ENCODE measurements at places on chromosomes 12 and 14.

GRCh38 chr12:38886064-38886463, 19.3 kb downstream of the CPNE8 start:
- no peak for DNase-seq

DNA sequence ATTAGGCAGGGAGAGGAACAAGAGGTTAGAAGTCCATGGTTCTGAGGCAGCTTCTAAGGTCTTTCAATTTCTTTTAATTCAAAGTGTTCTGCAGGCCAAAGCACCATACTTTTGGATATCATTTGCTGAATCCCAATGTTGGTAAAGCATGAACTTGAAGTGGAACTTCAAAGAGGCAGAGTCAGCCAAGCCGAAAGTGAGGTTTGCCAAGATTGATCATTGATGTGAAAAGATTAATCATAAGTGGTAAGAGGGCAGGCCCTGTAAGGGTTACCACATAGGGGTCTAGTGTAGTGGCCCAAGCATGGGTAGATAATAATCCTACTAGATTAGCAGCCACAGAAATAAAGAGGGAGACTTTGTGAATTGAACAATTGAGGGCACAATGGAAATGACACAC, 191.7 kb upstream of the DIO2 start:
- no peak for DNase-seq

GRCh38 chr12:112936927-112937326, 1.3 kb upstream of the OAS3 start:
- DNase-seq = no peak

- DNase-seq = no peak
These were observed 279.0 kb downstream of the TMEM117 start for GRCh38 chr12:44114906-44115305.

GRCh38 chr14:57388067-57388466, 2.3 kb upstream of the NAA30 start:
- DNase-seq = no peak

GRCh38 chr12:52910248-52910883, 5.5 kb upstream of the KRT8 start:
- no peak for DNase-seq

GRCh38 chr14:80419769-80420168, 208.5 kb upstream of the DIO2 start:
- DNase-seq = no peak

DNA sequence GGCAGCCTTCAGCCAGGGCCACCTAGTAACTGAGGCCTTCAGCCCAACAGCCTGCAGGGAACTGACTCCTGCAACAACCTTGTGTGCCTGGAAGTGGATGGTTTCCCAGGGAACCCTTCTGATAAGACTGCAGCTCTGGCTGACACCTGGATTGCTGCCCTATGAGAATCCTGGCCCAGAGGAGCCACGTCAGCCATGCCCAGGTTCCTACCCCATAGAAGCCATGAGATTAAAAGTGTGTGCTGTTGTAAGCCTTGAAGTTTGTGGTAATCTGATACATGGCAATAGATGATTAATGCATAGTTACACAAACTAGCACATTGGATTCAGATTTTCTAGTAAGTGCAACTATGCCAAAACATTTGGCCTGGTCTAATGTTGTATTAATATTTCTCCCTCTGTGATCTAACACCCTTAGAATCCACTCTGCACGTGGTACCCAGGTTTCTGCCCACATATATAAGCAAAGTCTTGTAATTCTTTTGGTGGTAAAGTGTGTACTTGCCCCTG, 64.8 kb upstream of the BEGAIN start:
- no peak for DNase-seq

DNA sequence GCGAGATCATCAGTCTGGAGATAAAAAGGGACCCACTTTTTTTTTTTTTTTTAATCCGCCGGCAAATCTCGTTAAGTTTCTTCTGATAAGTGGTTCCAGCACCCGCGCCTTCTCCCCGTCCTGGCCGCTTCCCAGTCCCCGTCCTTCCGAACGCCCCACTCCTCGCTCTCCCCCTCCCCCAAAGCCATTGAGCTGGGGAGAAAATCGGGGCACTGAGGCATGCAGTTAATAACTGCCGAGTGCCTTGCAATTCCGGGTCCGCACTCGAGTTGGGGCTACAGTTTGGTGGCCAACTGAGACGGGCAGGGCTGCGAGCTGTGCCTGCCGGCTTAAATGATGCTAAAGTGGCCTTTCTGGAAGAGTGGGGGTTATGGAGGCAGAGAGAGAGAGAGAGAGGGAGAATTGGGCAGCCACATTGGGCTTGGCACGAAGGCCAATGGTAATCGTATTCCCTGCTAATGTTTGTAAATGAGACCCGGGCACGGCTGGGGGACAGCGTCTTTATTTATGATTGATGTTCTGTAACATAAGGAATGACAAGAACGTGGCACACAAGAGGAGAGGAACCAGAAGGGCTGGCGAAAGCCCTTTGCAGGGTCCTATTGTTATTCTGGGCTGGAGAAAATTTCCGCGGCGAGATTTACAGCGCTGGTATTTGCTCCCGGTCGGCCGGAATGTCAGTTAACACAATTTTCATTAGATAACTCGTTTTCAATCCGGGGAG, 115.4 kb upstream of the MYL2 start:
- DNase-seq = no peak

DNA sequence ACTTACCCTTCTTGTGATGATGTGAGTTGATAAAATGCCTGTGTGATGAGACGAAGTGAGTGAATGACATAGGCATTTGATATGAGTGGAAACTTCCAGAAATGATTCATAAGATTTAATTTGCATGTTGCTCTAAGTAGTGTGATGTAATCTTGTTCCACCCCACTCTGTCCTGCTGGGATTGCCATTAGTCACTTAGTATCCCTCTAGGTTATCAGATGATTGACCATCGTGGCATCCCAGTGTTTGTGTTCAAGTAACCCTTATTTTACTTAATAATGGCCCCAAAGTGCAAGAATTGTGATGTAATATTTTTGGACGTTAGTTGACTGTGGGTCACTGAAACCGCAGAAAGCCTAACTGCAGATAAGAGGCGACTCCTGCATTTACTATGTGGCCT, 214.4 kb upstream of the DIO2 start:
- no peak for DNase-seq

DNA sequence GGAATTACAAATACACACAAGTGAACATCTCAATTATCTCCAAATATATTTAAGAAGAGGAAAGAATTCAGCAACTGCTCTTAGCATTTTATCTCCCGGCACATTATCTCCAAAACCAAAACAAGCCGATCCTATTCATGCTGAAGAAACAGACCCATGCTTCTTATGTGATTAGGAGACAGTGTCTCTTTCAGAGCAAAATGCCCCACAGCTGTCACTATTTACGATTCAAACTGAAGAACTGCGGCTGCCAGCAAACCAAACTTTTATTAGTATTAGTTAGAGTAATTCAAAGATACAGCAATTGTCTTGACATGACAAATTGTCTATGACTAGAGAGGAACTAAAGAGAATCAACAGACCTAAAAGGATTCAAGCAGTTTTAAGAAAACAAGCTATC, 79.4 kb downstream of the SETD3 start:
- no peak for DNase-seq

Data from stimulated activated CD8-positive, alpha-beta memory T cell treated with anti-CD3 and anti-CD28 coated beads, Interleukin-4, amount 100 ng/mL, for 1 hour (primary cell).